Sigmoid colon (tissue), 7 donors: ENCODE measurements at places on chromosomes 5 and 9. TPM values are rescaled to one million over a fixed set of nuclear protein-coding genes. Genes with fewer than 3 reads are reported as not detected.

DNA sequence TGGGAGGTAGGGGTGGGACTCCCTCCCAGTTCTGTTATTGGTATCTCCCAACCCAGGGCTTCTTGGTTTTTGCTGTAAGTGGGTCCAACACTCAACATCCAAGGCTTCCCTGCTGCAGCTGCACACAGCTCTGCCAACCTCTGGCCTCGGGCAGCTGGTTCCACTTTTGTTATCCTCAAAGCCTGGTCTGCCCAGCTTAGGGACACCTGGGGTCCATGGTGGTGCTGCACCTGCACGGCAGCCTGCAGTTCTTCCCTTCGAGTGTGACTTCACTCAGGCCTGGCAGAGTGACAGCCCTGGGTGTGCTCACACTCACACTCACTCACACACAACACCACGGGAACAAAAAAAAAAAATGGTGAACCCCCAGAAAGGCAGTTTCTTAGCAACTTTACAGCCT lies 15.3 kb upstream of the SAP30L start:
- DNase-seq, result no peak

- DNase-seq, result no peak
These were observed 253.8 kb upstream of the POU5F2 start for GRCh38 chr5:93995126-93995621.

DNA sequence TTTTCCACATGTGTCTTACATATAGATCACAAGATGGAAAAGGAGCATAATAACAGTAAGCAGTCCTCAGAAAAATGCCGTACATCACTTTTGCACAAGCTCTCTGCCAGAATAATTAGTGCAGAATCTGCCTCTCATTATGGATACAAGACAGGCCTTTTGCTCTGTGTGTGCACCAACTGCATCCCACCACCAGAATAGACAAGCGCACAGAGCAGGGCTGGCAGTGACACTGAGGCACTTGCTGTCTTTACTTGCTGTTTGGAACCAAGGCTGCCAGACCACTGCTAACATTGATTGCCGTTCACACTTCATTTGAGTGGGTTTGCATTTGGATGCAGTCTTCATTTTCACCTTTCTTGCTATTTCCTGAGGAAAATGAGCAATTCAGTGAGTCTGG lies 741.3 kb downstream of the TLE1 start:
- DNase-seq, result no peak

DNA sequence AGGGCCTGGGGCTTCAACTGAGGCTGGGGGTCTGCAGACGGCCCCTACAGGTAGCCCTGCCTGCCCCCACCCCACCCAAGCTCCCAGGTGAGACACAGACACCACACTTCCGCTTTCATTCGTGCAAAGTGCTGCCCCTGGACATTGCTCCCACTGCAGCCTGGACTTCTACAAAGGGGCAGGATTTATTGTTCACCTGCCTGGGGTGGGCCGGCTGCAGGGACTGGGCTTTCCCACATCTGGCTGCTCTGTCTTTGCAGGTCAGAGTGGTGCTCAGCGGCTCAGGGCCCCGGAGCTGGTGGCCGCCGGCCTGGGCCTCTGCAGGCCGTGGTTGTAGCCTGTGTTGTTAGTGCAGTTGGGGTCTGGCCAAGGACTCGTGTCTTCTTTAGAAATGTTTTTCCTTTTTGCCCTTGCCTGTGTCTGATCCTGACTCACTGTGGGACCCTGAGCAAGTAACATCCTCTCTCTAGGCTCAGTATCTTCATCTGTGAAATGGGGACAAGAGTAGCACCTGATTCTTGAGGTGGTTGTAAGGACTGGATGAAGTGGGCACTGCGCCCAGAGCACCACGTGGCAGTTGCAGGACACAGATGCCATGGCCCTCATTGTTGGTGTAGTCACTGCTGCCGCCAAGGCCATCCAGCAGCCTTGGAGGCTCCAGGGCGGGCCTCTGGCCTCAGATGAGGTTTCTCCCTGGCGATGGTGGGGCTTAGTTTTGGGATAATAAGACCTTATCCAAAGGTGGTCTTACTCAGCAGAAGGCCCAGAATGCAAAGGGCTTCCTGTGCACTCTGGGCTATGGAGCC lies 143.9 kb downstream of the CACNA1B start:
- peak; percentile 37 for DNase-seq

- DNase-seq, result no peak
These were observed 2.5 kb downstream of the DIPK1B start for GRCh38 chr9:136714893-136715274.

DNA sequence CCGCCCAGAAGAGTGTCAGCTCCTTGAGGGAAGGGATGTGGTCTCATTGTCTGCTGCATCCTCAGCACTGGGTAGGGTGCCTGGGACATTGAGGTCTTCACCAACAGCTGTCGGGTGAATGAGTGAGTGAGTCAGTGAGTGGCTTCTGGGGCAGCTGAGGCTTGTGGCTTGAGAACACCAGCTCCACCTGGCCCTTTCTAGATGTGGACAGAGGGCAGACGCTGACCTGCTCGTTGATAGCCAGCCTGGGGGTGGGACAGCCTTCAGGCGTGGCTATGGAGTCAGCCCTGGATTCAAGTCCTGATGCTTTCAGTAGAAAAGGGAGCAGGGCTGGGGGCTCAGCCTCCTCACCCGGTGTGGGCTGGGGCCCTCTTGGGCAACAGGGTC lies 215.1 kb downstream of the C9orf50 start:
- DNase-seq, result no peak

DNA sequence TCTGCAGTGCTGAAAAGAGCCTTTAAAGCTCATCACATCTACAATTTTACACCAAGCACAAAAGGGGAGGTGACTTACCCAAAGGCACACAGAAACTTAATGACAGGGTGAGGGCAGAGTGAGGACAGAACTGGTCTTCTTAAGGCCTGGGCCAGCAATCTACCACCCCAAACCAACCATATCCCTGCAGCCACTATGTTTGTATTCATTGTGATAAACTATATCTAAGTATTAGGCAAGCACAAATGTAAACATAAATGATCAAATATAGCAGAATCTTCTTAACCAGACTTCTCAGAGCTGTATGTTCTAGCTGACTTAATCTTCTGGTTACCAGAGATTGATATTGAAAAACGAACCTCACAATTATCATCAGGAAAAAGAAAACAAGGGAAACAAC lies 47.9 kb upstream of the RNF38 start:
- no peak for DNase-seq

- no peak for DNase-seq
These were observed 17.6 kb downstream of the CAMK2A start for GRCh38 chr5:150271923-150272322.

DNA sequence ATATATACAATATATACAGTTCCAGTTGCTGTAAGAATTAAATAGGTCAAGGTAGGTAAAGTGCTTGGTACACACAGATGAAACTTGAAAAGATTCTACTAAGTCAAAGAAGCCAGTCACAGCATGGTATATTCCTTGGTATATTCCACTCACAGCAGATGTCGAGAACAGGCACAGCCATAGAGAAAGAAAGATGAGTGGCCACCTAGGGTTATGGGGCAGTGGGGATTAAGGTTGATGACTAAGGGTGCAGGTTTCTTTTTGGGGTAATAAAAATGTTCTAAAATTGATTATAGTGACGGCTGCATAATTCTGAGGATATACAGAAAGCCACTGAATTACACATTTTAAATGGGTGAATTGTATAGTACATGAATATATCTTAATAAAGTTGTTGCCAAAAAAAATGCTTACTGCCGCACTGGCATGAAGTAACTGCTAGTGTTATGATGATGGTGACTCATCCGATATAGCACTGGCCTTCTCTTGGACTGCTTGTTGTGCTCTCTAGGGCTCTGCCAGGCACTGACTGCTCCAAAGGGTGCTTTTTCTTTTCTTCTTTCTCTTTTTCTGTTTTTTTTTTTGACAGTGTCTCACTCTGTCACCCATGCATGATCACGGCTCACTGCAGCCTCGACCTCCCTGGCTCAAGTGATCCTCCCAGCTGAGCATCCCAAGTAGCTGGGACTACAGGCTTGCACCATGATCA lies 23.5 kb downstream of the TBC1D2 start:
- DNase-seq, result peak; percentile 19

- DNase-seq, result no peak
These were observed 2.2 kb downstream of the PCDHA13 start for GRCh38 chr5:140883927-140884697.

DNA sequence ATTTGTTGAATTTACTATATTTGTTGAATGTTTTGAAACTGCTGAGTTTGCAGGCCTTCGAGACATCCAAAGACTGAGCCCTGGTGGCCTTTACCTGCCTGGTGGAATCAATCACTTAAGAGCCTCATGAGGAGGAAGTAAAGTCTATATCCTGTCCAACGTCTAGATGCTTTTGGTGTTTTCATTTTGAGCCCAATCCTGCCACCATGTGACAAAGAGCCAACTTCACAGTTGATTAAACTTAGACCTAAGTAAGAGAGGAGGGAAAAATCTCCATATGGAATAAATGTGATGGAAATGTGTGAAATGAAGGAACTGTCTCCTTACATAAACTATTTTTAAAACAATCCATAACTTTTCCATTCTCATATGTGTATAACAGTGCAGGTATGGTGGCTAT lies 220.1 kb downstream of the PRR16 start:
- DNase-seq, result no peak

DNA sequence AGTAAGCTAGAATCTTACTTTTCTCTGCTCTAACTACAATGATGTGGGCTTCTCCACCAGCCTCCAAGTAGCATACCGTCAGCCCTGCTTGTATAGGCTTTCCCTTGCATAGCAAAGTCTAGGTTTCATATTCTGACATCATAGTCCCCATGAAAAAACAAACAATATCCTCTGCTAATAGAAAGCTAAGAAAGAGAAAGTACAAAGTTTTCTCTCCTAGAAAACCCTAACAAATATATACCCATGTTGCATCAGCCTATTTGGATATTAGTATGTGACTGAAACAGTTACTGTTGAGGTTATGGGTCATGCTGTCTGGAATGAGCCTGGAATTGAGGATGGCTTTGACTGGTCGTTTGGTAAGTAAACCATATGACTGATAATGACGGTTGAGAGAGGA lies 1696.0 kb downstream of the MAT2B start:
- no peak for DNase-seq

DNA sequence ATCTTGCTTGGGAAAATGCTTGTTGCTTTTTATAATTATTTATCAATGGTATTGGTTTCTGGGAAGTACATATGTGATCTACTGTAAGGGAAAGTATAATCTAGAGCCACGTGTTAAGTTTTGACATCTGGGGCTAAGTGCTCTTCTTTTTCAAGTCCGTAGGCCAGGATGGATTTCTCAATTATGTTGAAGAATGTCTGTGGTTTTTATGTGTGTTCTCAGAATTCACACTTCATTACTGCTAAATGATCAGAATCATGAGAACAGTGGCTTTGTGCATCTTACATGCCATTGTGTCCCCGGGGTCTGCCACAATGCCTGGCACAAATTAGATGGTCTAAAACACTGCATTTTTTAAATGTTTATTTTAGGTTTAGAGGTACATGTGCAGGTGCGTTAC lies 14.5 kb upstream of the AUH start:
- DNase-seq, result no peak

DNA sequence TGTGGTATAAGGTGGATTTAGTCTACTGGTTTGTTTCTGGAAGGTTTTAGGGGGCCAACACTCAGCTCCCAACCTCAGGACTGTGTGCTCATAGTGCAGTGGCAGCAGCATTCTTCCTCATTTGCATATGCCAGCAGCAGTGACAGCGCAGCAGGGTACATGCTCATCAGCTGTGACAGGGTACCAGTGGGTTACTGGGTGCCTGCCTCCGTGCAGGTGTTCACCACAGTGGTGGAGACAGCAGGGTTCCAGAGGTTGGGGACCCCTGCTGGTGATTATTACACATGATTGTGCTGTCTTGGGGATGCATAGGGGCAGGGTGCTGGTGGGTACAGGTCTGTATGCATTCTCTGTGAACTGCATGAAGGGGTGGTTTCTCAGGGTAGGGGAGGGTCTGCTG lies 45.5 kb upstream of the IFNE start:
- no peak for DNase-seq

DNA sequence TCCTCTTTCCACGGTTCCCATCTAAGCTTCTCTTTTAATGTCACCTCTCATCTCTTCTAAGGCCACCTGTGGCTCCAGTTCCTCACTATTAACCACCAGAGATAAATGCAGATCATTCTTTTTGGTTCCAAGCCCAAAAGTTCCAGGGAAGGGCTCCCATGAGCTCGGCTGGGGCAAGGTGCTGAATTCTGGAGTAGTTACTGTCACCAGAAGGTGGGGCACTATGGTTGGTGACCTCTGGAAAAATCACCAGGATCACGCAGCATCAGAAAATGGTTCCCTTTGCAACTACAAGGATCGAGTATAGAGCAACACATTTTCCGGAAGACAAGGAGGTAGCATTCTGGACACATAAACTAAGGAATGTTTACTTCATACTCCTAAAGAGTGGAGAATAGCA lies 528.7 kb upstream of the DAP start:
- no peak for DNase-seq

DNA sequence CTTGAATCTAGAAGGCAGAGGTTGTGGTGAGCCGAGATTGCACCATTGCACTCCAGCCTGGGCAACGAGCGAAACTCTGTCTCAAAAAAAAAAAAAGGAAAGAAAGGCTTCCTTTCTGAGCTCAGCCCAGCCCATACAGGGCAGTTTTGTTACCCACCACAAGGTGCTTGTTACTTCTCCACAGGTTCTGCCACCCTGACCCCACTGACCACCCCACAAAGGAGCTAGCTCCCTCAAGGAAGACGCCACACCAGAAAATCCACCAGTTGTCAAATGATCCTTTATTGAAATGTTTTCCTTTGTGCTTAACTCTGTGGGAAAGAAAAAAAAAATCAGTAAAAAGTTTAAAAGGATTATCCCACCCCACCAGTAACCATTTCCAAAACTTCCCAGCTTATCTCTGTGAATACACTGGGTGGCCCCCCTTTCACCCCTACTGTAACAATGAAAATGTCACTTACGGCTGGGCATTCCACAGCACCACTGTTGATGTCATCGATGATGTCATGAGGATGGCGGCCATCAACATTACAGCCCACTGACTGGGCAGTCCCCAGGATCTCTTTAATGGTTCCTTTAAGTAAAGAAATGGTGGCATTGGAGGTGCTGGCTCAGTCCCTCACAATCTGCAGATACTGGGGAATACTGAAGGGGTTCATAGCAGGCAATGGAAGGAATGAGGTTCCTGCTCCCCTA lies 3.6 kb downstream of the RPL12 start:
- DNase-seq, result no peak

Gene PCDHGA3
- 4.4 TPM for total RNA-seq

Gene CDKN2B
- total RNA-seq, result 4.9 TPM

Gene KCNIP1
- total RNA-seq, result 1.4 TPM
